Prostate gland (tissue), 2 donors: ENCODE measurements at places on chromosomes 4 and X. TPM values are rescaled to one million over a fixed set of nuclear protein-coding genes. Genes with fewer than 3 reads are reported as not detected.

Gene DOK7
- 16.4 TPM for total RNA-seq

Gene HELT
- total RNA-seq = not detected

Gene BMPR1B
- 28.6 TPM for total RNA-seq

Gene TAF7L
- 54.6 TPM for total RNA-seq

Gene RGN
- 10.5 TPM for total RNA-seq

Gene LIN54
- 9.7 TPM for total RNA-seq

Gene SSX4B
- total RNA-seq = not detected
